ENCODE measurements at places on chromosomes 1 and 21.

- no peak for DNase-seq
These were observed 14.1 kb downstream of the PCSK9 start for GRCh38 chr1:55053265-55053954.

DNA sequence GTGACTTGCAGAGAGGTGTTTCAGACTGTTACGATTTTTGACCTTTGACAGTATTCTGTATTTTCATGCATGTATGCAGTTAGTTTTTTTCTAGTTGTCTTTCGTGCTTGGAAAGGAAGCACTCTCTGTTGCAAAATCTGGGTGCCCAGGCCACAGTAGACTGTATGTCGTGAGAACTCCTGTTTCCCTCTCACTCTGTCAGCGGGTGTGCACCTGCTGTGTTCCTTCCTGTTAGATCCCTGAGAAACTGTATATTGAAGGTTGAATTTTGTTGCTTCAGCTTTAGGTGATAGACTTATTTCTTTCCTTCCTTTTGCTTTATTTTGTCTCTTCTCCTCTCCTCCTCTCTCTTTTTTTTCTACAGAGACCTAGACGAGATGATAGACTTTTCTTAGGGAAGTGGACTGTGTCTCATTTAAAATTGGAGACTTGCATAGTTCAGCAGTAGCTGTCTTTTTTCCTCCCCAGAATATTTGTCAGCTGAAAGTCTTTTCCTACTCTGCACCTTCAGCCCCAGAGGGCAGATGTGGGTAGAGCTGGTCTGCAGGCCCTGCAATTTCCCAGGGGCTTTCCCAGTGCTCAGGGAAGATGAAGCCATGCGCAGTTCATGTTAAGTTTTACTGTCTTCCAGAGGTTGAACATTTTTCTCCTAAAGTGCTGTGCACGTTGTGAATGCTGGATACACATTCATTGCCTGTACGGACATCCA is 1.4 kb downstream of the TRAPPC10 start:
- DNase-seq: no peak

DNA sequence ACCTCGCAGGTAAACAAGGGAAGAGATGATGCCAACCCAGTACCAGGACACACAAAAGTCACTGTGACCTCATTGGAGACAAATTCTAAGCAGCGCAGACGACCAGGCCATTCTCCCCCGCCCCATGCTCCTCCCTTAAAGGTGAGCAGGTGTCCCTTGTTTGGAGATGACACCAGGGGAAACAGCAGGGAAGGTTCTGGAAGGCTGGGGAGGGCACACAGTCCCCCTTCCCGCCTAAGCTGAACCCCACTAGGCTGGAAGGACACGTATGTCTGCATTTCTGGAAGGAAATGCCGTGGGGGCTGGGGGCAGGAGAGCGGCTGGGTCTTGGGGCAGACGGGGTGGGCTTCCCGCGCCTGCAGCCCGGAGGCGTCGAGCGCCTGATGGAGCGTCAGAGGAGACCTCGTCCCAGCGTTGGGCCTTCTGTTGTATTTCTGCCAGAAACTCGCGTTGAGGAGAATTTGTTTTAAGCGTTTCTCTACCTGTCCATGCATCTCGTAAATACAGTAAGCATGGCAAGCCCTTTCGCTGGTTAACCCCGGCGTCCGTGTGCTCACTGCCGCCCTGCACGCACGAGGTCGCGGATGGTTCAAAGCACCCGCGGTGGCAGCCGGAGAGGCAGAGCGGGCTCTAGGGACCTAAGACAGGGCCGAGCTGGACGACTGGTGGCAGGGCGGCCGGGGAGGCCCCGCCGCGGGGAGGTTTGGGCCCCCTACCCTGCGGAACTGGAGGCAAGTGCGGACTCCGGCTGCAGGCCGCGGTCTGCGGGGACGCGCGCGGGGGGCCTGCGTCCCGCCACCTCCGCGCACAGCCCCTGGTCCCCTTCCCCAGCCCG is 1.2 kb upstream of the LHX4 start:
- no peak for DNase-seq

GRCh38 chr21:45078877-45079281 is 4.5 kb downstream of the ADARB1 start:
- DNase-seq: no peak

GRCh38 chr1:241817956-241818612 is 29.9 kb upstream of the EXO1 start:
- DNase-seq: no peak

DNA sequence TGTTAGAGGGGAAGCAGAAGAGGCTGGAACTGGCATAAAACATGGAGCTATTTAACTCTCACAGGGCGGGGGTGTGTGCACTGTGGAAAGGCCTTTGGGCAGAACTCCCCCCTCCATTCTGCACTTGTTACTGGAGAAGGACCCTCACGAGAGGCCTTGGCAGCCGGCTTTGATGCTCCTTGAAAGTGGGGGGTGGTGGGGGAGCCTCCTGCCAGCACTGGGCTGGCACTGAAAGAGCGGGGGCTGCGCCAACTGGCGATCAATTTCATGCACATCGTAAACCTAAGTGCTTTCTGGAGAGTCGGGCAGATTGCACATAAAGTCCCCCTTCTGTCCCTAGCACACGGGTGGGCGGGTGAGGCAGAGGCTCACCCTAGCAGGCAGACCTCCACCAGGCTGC is 28.9 kb downstream of the FOXO6 start:
- DNase-seq: no peak
